Activated naive CD8-positive, alpha-beta T cell treated with anti-CD3 and anti-CD28 coated beads for 36 hours (primary cell): ENCODE measurements at places on chromosomes 6 and 20.

GRCh38 chr20:47973519-47974233, 188.4 kb upstream of the SULF2 start:
- no peak for DNase-seq

GRCh38 chr6:3147914-3148757, 9.2 kb downstream of the TUBB2A start:
- no peak for DNase-seq

DNA sequence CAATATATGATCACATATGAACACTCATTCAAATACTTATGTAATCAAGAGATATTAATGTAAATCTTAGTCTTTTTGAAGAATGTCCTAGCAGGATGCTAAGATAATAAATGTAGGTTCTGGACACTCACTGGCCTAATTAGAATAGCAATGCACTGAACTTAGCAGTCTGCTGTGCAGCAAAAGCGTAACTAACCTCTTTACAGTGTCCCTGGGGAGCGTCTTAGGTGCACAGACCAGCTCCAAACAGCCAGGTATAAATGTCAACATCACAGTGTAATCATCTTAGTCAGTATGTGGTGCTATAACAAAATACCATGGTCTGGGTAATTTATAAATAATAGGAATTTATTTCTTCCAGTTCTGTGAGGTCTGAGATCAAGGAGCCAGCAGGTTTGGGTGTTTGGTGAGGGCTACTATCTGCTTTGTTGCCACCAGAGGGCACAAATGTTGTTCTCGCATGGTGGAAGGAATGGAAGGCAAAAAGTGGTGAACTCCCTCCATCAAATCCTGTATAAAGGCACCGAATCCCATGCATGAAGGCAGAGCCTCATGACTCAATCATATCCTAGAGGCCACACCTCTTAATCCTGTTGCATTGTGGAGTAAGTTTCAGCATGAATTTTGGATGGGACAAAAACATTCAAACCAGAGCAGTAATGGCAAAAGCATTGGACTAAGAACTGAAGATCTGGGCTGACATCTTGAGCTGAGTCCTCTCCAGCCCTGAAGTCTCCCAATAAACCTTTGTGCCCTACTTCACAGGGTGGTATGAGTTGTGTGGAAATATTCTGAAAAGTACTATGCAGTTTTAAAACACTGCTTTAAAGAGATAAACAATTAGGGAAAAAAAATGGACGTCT, 41.8 kb upstream of the FOXO3 start:
- DNase-seq, result no peak

DNA sequence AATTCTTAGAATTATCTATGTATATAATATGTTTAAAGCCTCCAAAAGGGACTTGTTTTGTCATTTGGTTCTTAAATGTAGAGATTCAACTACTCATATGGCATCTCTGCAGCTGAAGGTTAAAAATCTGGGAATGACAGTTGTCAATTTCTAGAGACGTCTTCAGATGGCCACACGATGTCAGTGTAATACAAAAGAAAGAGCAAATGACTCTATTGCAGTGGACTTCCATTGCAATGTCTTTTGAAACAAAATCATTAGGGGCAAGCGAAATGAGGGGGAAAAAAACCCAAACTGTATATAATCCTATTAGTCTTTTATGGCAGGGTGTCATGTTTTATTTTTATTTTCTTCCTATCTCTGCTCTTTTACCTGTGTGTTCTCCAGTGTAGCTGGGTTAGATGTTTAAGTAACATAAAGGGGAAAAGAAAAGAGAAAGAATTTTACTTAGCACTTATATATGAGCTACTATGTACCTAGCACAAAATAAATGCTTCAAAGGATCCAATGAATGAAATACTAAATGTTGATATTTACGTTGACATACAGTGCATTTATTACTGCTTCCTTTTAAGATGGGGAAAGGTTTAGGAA, 26.2 kb downstream of the CCN2 start:
- DNase-seq, result no peak

DNA sequence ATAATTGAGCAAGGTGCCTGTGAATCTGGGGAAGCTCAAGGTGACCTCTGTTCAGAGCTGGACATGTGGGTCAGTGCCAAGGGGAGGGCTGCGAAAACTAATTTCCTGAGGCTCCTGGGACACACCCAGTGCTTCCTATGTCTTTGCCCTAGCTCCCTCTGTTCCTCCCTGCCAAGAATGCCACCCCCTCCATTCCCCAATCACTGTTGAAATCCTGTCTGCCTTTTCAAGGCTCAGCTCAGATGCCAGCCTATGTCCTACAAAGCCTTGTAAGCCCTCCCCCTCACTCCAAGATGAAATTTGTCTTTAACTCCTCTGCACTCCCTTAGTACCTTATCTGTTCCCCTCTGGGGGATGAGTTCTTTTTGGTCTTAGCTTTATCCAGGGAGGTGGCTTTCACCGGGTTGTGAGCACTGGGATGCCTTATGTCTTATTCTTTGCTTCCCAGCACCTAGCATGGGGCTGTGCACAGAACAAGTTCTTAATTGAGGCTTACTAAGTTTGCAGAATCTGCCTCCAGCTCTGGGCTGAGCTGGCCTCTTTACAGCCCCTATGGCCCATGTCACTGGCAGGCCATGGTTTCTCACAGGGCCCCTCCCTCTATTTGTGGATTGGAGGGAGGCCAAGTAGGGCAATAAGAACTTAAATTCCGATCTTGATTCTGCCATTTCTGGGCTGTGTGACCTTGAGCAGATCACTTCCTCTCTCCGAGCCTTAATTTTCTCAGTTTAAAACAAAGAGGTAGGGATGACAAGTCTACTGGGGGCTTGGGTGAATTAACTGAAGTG, 51.5 kb upstream of the EPB41L1 start:
- DNase-seq, result no peak

DNA sequence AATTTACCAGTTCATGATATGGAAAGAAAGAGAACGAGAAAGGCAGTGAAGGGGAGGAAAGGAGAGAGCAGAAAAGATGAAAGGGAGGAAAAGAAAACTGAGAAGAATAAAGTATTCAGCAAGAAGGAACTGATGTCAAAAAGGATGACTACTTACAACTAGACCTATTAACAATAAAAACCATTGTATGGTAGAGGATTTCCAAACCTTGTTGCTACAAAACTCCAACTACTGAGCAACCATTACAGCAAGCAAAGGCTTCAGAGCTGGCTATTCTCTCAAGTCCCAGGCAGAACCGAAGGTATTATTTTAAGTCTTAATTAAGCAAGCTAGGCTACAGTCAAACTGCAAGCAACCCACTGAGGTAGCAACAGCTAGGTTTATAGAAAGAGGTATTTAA, 142.2 kb downstream of the BTBD9 start:
- DNase-seq, result no peak

DNA sequence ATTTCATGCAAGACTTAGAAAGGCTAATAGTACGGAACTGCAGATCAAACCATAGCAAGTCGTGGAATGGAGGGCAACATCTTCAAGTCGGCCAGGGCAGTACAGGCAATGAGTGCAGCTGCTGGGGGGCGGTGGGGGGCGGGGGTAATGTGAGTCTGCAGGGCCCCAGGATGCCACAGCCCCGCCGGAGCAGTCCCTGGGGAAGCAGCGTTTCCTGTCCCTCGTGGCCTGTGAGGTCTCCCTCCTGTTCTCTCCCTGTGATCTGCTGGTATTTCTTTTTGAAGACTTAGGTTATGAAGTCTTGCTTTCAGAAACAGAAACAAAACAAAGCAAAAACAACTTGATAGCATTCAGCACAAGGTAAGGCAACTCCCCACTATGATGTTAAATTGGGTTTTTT, 351.9 kb downstream of the FOXA2 start:
- no peak for DNase-seq

- DNase-seq, result peak; percentile 29
Measured at GRCh38 chr20:63658749-63659187, 656 bp downstream of the RTEL1 start.

GRCh38 chr20:36744764-36745191, 1.1 kb downstream of the NDRG3 start:
- DNase-seq, result no peak

GRCh38 chr6:159714404-159714803, 12.9 kb upstream of the WTAP start:
- DNase-seq, result no peak
